ENCODE measurements at places on chromosomes 5 and 9.

GRCh38 chr9:105007143-105007542, 79.2 kb upstream of the ABCA1 start:
- DNase-seq = peak; percentile 60

GRCh38 chr5:57783693-57784092, 301.1 kb upstream of the ACTBL2 start:
- no peak for DNase-seq

- DNase-seq = no peak
Observed at GRCh38 chr9:109799141-109799540, 19.1 kb downstream of the PALM2AKAP2 start.

GRCh38 chr9:109779711-109780452, at the start of gene PALM2AKAP2:
TSS of gene PALM2AKAP2 (plus strand) at chr9:109780198. CDS start at chr9:109780489, 291 bp downstream.
- no peak for DNase-seq

DNA sequence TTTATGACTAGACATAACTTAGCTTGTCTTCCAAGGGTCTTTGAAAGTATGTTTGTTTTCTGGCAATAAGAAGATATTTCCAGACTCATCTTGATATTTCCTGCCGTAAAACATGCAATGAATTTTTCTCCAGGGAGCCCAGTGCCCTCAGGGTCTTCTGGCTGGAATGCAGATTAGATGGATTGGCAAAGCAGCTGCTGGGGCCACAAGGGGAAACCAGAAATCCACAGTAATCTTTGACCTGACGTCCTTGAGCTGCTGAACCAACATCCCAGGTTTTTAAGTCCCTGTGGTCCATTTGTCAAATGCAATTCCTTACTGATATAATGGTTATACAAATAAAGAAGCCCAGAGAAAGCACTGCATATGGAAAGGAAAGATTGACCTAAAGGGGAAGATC, 93.0 kb downstream of the THBS4 start:
- DNase-seq = no peak

DNA sequence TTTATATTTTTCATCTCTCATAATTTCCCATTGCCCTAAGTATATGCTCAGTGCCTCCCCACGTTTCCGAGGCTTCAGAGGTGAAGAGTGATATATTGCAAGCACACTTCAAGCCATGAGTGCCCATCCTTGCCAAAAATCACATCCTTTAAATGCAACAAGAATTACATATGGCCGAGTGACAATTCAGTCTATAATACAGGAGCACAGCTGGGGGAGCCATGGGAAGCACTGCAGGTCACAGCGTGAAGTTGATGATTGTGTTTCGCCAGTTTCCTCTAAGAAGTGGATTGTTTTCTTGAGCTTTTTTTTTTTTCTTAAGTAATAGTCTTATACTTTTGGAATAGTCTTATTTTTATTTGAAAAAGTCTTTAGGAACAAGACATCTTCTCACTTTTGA, 61.1 kb downstream of the MTRR start:
- DNase-seq = no peak

GRCh38 chr5:135397084-135397483, 1.9 kb downstream of the MACROH2A1 start:
- no peak for DNase-seq

DNA sequence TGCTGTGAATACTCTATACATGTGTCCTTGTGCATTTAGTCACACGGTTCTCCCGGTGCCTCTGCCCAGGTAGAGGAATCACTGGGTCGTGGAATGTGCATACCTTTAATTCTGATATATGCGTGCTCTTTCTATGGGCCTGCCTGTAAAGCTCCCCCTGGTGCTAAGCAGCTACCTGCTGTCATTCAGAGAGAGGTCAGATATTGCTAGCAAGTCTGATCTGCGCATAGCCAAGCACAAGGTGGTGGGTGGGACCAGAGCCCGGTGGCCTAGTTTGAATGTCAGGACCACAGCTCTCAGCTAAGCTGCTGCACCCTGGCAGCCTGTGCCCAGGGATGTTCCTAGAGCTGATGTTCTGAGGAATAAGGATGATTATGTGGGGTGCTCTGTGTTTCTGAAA, 33.4 kb downstream of the TJP2 start:
- no peak for DNase-seq

DNA sequence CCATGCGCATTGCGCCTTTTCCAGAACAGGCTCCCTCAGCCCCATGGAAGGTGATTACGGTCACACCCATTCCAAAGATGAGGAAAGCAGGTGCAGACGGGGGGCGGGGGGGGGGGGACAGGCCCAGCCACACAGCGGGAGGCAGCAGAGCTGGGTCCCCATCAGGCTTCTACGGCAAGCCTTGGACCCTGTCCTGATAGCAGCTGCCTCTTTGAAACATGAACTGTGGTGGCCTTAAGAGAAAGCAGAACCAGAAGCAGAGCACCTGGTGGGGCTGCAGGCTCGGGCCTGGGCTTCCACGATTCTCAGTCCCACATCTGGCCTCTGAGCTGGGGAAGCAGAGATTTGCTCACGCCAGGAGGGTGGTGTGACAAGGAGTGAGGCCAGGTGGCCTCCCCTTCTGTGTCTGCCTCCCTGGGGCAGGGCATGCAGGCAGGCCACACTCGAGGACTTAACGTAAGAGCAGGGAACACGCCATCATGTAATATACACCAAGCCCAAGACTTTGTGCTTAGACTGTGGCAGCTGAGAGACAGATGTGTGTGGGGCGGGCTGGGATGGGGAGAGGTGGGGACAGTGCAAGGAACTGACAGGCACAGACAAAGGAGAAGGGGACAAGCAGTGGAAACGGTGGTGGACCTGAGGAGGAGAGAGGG, 14.2 kb upstream of the PHYKPL start:
- no peak for DNase-seq

- no peak for DNase-seq
Observed at GRCh38 chr9:73348471-73348870, 196.8 kb downstream of the ANXA1 start.

- DNase-seq = no peak
Observed at GRCh38 chr9:93821307-93821703, 133.8 kb downstream of the BARX1 start.

GRCh38 chr5:38387161-38387560, 128.8 kb downstream of the EGFLAM start:
- DNase-seq = no peak

- no peak for DNase-seq
Observed at GRCh38 chr9:33443047-33443446, 4.3 kb downstream of the AQP3 start.

- DNase-seq = no peak
Observed at GRCh38 chr9:120860083-120860482, 16.9 kb downstream of the PHF19 start.

DNA sequence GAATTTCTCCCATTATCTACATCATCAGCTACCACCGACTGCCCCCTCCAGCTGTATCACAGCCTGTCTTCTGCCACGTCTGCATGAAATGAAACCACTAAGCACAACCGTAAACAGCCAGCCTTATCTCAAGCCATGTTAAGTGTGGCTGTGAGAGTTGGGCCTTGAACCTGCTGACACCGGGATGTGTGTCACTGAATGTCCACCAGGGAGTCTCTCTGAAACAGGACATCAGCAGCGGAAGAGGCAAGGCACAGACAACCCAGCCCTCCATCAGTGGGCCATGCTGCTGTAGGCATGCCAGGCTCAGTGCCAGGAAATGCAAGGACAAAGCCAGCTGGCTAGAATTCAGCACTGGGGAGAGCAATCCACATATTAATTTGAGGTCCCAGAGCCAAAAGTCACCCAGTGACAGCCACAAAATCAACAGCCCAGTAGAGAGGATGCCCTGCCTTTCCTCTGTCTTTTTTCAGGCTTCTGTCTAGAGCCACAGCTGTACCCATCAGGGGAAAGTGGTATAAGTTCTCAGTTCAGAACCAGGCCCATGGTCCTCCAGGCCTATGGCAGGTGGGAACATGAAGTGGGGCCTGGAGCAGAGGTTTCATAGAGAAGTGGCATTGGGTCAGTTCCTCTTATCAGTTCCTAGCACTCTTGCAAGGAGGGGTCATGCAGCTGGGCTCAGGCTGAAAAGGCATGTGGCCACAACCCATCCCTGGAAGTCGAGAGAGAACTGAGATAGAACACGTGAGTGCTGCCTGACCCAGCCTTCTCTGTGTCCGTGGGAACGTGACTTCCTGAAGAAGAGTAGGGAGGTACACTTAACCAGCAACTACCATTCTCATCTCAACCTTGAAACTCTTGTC, 199.4 kb downstream of the ESM1 start:
- peak; percentile 68 for DNase-seq

GRCh38 chr5:122390694-122391093, 78.7 kb downstream of the SNCAIP start:
- no peak for DNase-seq

DNA sequence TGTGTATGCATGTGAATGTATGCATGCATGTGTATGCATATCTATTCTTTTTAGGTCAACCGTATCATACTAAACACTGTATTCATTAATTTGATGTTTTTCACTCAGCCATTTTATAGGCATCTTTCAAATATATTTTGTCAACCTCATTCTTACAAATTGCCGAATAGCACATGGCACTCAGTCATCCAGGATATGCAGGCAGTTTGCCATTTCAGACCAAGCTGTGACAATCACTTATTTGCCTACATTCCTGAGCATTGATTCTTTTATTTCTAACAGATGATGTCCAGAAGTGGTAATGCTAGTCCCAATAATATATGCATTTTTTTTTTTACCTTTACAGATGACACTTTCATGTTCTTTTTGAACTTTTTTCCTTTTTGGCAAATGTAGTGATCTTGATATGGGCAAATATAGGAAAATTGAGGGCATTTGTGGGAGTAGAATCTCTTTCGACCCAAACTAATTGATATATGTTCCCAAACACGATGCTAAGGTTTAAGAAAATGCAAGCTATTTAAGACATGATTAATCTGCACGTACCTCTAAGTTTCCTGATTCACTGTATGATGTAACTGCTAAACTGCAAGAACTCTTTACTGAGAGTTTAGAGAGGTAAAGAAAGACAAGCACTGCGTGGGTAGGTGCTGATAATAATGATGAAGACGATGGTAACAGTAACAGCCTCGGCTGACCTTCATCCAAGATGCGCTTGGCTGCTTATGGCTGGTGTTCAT, 153.9 kb upstream of the DAP start:
- DNase-seq = no peak

DNA sequence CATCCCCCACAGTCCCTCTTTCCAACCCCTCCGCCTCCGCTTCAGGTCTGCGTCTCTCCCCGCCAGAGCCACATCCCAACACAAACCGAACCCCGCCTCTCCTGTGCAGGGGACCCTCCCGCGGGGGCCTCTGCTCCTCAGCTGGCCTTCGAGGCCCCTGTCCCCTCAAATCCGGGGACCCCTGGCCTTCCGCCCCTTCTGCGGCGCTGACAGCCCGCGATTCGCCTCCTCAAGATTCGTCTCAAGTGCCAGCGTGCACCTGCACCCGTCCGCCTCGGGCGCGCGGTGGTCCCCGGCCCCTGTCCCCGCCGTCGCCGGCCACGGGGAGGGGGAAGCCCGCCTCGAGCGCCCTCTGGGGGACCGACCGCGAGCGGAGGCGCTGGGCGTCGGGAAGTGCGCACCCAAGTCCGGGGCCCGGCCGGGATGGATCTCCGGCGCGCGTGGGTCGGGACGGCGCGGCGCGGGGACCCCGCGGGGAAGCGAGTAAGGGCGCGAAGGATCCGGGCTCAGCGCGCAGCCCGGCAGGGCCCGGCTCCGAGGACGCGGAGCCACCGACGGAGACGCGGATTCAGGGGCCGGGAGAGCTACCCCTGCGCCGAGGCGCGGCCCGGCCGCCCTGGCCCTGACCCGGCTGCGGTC, 623 bp downstream of the FLT4 start:
- no peak for DNase-seq

- DNase-seq = no peak
Observed at GRCh38 chr5:179839328-179840256, 18.9 kb downstream of the SQSTM1 start.

- DNase-seq = peak; percentile 88
Observed at GRCh38 chr9:98101868-98102273, 17.2 kb downstream of the TRIM14 start.

DNA sequence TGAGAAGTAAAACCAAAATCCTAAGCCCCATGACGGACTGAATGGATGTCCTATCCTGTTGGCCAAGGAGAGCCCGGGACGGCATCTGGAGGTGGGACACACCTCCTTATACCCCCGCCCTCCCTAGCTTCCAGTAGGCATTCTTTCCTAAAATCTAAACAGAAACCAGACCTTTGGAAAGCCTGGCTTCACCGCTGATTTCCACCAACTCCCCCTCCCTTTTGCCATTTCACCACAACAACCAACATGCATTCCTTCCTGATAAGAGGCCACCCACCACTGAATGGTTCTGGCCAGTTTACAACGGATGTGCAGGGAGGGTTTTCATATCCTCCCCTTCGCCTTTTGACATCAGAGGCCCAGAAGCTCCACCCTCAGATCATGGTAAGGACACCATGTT, 9.2 kb upstream of the RARS1 start:
- no peak for DNase-seq

DNA sequence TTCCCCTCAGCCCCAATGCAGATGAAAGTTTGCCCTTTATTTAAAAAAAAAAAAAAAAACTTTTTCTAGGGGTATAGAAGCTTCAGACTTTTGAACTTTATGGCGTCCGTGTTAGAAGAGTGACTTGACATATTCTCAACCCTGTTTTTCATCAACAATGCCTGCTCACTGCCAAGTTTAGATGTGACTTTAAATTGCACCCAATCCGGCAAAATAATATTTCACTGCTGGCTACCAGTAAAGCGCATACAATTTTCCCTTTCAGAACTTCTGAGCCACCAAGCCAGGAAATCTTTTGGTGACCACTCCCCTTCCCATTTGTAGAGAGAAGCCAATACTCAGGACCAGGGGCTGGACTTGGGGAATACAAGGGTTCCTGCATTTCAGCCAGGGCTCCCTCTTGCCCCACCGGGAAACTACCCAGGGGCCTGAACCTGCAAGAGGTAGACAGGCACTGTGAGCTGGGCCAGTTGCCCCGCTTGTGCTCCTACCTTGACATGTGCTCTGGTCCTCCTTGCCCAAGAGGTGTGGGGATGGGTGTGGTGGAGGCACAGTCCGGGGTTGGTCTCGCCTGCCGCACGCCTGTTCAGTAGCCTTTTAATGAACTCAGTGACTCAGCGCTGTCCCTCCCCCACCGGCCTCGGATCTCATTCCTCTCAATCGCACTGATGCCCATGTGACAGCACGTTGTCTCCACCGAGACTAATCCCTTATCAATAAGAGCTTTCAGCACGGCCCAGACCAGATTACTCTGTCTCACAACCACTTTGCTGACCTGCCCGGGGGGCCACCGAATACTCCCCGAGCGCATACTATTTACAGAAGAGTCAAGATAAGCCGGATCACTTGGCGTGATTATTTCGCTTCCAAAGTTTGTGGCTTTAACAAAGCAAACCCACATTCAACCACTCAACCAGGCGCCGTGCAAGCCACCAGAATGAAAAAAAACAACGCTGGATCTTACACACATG, 226.4 kb downstream of the DCP2 start:
- no peak for DNase-seq

GRCh38 chr5:78811866-78812265, 163.3 kb upstream of the LHFPL2 start:
- no peak for DNase-seq
